ENCODE measurements at places on chromosomes 2 and 18.

DNA sequence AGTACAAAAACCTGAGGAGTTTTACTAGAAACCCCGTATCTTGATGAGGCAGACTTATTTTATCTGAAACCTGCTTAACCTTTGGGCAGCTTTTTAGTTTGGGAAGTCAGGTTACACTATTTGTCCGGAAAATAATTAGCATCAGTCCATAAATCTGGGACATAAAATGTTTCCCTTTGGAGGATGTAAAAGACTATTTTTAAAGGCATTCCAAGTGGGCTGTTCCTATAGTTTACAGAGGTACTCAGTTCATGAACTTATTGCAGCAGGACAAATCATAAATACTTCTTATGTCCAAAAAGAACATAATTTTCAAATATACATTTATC is 6.3 kb downstream of the HTR2B start:
- DNase-seq: no peak

GRCh38 chr2:150154308-150154797 is 333.1 kb downstream of the RND3 start:
- DNase-seq: no peak

GRCh38 chr2:62398356-62398755 is 107.6 kb downstream of the TMEM17 start:
- DNase-seq: no peak

- DNase-seq: no peak
These were observed 44.9 kb downstream of the PTPN2 start for GRCh38 chr18:12839057-12839525.

- no peak for DNase-seq
These were observed 78.8 kb upstream of the ALKAL2 start for GRCh38 chr2:366706-367105.

GRCh38 chr2:150063432-150063889 is 424.0 kb downstream of the RND3 start:
- peak; percentile 96 for DNase-seq

DNA sequence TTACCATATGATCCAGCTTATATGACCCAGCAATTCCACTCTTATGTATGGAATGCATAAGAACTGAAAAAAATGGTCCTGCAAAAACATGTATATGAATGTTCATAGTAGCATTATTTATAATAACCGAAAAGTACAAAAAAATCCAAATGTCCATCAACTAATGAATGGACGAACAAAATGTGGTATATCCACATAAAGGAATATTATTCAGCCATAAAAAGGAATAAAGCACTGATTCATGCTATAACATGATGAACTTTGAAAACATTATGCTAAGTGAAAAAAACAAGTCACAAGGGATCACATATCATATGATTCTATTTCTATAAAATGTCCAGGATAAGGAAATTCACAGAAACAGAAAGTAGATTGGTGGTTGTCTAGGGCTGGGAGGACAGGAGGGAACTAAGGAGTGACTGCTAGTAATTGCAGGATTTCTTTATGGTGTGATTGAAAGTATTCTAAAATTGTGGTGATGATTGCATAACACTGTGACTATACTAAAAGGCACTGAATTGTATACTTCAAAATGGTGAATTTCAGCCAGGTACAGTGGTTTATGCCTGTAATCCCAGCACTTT is 10.0 kb upstream of the DIS3L2 start:
- no peak for DNase-seq

GRCh38 chr18:51614967-51615571 is 417.6 kb upstream of the MEX3C start:
- DNase-seq: no peak

- no peak for DNase-seq
These were observed 2.4 kb downstream of the PAIP2B start for GRCh38 chr2:71224457-71224856.

DNA sequence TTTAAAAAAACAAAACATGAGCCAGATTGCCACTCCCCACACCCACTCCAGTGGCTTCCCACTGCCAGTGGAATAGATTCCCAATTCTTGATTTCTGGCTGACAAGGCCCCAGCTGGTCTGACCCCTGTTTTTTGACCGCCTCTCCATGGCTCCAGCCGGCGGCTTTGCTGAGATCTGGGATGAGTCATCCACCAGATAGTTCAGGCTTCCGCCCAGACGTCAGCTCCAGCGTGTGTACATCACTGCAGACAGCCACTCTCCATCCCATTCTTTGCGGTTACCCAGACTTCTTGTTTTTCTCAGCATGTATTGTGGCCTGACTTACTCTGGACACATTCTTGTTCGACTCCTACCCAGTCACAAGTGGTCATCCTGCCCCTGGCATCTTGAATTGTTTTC is 227.9 kb downstream of the GBX2 start:
- DNase-seq: peak; percentile 83

GRCh38 chr2:232646726-232647125 is 13.3 kb downstream of the EFHD1 start:
- DNase-seq: no peak

- peak; percentile 82 for DNase-seq
These were observed 1090.2 kb downstream of the SUCLG1 start for GRCh38 chr2:83368916-83369315.

DNA sequence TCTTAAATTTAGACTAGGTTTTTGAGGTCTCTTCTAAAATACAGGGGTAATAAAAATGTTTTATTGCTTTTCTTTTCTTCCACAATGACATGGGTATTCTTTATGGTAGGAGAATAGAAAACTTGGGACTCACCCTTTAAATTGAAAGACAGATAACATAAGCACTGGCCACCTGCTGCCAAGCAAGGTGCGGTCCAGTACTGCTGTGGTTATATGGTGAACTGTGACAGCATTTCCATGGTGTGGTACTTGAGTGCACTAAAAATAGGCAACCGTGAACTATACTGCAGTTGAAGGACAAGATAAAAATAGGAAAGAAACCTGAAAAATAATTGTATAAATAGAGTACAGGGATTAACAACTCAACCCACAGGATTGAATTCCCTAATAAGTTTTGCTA is 54.4 kb upstream of the GRB14 start:
- DNase-seq: no peak

- DNase-seq: no peak
These were observed 303.1 kb upstream of the VWC2L start for GRCh38 chr2:214107726-214108125.

DNA sequence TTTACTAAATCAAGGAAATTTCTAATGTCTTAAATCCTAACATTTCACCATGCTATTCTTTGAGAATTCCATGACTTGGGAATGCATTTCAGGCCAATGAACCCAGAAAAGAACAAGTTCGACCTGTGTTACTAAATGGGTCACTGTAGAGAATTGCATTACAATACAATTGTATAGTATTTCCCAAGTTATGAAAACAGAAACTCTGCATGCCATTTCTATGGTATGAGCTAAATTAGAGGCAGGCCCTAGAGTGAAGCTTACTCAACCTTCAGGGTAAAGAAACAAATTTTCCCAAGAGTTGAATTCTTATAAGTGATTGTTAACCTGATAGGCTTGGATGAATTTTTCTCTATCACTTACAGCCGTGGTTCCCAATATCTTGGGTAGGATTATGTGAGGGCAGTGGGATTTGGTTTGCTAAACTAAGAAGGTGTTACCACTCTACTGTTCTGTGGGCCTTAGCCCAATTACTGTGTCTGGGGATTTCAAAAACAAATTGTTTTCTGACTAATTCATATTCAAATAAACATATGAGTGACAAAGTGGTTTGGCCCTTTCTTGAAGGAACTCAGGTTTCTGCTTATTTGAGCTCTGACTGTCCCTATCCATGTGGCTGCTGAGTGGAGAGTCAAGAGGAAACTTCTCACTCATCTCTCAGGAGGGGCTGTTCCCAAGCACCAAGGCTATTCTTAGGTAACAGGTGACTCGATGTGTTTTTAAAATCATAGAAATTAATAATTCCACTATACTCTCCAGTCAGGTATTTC is 11.2 kb upstream of the SERPINB7 start:
- DNase-seq: peak; percentile 45

DNA sequence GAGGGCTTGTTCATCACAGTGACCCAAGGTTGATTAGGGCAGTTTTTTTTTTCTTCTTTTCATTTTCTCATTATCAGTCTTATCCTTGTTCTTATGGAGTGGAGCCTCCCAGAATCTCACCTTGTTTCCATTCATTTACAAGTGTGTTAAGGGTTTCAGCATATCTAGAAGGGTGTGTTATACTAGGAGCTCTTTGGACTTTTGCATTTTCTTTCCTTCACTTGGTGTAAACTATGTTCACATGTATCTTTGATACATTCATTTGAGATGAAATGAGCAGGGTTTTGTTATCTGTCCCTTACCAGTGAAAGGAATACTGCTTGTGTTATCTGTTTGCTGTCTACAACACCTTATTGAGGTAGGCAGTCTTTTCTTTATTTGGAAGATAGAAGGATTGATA is 96.7 kb downstream of the WDR7 start:
- DNase-seq: no peak

DNA sequence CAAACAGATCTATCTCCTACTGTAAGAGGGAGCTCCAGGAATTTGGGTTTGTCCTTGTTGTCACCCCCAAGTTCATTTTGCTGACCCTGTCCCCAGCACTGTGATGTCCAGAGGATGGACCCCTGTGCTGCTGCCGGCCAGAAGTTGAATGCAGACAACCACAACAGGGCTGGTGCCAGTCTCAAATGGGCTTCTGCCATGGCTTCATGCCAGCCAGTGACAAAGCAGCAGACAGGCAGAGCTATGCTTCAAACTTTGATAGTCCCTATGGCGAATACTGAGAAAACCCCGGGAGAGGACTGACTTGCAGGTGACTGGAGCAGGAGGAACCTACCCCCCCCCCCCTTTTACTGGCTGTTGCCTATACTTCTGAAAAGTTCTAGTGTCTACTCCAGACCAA is 3.2 kb downstream of the SMAD7 start:
- DNase-seq: no peak

GRCh38 chr2:205679410-205680009 is 2.8 kb upstream of the NRP2 start:
- DNase-seq: peak; percentile 55

GRCh38 chr18:8868779-8869415 is 163.5 kb downstream of the MTCL1 start:
- DNase-seq: no peak

GRCh38 chr2:235952714-235953113 is 215.5 kb downstream of the GBX2 start:
- no peak for DNase-seq

GRCh38 chr2:28413152-28413898 is 20.7 kb downstream of the FOSL2 start:
- no peak for DNase-seq

- DNase-seq: no peak
These were observed 14.4 kb downstream of the RAB12 start for GRCh38 chr18:8623549-8624106.

DNA sequence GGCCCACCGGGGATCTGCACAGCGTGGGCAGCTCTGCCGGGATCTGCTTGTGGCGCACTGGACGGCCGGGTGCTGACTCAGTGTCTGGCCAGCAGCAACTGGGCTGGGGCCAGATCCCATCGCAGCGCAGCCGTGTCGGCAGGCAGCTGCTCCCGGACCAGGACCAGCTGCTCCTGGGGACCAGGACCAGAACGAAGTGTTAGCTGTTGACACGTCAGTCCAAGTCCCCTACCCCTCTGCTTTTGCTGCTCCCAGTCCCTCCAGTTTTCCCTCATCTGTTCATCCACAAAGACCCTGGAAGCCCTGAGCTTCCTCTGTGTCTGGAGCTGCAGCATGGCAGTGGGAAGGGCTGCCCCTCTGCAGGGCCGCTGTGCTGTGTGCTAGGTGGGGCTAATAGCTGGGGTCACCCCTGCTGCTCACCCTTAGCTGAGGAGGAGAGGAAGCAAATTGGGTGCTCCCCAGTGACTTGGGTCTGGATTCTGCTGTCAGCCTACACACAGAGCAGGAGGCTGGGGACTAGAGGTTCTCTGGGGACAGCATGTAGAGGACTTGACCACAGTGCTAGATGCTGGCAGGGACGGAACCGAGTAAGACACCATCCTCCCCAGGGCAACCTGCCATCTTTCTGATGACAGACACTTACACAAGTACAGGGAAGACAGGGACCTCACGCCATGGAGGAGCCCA is 16.9 kb upstream of the KIF1A start:
- no peak for DNase-seq

DNA sequence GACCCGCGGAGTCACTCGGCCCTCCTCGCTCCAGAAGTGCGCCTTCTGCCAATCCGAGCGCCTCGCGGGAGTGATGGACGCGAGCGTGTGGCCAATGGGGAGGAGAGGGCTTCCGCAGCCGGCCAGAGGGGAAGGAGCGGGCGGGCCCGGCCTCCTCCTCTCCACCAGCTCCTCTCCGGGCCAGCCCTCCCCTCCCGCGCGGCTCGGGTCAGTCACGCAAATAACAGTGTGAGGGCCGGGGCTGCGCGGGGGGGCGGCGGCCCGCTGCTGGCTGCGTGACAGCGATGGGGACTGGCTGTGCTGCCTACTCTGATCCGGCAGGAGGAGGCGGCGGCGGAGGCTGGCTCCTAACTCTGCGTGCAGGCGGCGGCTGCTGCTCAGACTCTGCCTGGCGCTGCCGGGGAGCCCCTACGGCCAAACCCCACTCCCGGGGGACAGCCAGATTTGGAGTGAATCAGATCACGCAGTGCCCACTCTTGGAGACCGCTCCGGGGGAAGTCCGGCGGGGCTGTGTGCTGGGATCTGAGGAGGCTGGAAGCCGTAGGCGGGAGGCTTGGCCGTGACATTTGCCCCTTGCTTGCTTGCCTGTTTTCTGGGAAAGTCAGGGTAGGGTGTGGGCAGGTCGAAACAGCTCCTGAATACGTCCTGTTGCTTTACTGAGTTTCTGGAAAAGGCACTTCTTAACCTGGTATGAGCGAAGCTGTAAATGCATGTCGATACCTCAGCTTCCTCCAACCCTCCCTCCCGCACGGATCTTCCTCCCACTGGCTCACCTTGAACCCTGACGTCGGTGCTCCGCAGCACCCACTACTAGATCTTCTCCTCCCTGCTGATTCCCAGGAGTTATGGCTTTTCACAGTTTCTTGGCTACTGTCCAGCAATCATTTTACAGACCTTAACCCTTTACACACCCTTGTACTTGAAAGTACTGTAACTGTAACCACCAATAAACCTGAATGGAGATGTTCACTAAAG is 97.9 kb upstream of the SERTAD2 start:
- DNase-seq: peak; percentile 100

DNA sequence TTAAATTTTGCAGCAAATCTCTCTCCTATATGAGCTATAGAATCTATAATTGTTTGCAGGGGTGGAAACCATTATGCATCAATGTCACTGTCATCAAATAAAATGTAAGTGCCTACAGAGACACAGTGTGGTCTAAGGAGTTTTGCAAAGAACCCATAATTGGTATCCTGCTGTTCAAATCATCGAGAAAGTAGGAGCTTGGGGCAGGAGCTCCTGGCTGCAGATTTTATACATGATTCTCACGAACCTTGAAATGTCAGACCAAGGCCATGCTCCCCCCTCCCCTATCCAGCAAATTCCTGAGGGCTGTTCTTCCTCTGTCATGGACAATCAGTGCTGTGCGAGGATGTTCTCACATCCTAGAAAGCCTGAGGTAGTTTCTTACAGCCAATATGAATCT is 119.5 kb upstream of the CYRIA start:
- no peak for DNase-seq
